ENCODE measurements at places on chromosomes 6 and 20.
A peak's percentile ranks its signal among the peaks of the same experiment; 100 is the strongest.

GRCh38 chr20:9532069-9532838, 17.9 kb downstream of the LAMP5 start:
- peak; percentile 6 for DNase-seq

DNA sequence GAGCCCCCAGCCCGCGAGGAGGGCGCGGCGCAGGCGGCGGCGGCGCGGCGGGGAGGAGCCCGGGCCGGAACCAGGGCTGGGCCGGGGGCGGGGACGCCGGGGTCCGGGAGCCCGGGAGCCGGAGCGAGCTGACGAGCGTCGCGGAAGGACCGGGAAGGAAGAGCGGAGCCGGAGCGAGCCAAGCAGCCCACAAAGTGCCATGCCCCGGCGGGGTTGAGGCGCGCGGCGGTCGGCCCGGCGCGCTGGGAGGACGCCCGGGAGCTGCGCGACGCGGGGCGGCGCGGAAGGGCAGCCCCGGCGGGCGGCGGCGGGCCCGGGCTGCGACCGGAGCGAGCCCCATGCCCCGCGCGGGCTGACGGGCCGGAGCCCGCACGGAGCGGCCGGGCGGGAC, 289 bp downstream of the FOXP4 start:
- no peak for DNase-seq

DNA sequence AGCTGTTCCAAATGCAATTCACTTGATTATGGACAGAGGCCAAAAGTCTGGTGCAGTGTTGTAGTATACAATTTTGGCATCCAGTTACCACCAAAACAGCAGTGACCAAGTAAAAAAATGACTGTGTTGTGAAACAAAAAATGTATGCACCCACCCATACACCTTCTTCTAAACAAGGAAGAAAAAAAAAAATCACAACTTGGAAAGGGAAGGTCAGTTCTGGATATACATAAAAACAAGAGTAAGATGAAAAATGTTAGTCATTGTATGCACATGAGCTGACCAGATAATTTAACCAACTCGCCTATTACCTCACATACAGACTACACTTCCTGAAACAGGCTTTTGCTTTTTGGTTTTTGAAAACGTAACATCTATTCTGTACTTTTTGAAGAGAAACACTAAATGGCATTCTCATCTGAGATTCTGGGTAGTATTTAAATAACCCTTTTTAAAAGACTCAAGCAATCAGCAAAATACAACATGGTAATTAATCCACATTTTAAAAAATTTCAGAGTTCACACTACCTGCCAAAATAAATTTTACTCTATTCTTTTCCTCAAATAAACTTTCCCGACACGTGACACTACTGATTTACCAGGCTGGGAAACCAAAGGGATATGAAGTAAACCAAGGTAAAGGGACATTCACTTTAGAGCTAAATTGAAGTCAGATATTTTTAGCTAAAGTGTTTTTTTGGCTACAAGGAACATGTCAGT, 141.6 kb upstream of the SHLD1 start:
- DNase-seq = peak; percentile 54

DNA sequence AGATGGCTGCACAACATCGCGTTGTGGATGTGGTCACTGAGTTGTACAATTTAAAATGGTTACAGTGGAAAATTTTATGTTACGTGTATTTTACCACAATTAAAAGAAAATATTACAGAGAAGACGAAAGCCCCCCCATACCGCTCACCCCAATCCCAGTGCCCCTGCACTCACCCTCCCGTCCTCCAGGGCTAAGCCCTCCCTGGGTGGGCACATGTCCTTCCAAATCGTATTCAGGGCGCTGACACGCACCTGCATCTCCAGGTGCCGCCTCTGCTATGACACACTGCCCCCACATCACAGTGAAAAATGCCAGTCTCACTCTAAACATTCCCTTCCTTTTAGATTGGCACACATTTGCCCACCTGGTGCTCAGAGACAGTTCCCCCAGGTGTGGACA, 49.4 kb downstream of the PSMG4 start:
- no peak for DNase-seq

DNA sequence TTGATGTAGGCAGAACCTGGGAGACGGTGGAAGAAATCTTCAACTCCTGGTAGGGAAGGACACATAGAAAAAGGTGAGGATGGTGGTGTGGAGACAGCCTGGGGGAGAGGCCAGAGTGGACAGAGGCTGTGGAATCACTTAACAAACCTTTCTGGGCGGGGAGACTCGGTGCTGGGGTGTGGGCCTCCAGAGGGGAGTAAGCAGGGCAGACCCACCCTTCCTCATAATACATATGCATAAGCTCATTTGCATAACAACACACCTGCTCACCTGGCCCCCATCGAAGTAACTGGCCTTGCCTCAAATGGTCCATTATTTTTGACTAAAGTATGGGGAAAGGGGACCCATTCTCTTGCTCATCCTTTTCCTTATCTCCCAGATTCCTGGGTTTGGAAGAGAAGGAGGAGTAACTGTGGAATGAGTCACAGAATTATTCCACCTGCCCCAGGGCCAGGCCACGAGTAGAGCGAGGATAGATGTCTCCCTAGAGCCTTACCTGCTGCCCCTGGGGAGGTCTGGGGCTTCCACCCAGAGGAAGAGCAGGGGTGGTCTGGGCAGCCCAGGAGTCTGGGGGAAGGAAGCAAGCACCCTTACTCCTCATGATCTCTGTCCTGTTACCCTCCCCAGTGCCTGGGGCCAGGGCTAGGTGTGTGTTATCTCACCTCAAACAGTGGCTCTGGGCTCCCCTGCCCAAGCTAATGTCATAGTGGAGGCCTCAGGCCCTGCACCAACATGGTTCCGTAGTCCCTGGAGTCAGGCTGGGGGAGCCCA, 10.7 kb upstream of the VEGFA start:
- no peak for DNase-seq

DNA sequence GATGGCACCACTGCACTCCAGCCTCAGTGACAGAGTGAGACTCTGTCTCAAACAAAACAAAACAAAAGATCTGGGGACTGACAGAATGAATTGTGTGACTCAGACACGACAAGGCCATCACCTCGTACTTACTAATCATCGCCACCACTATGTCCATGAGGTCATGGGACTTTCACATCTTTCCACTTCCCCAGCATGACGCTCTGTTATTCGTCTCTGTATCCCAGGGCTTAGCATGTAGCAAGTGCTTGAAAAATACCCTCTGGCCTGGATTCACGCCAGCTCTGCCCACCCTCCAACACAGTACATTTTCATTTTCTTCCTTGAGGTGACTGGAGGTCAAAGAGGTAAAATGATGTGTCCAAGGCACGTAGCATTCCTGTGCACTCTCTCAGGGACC, 27.8 kb downstream of the FGD2 start:
- DNase-seq = peak; percentile 47

- DNase-seq = no peak
Observed at GRCh38 chr20:8094415-8094818, 37.6 kb upstream of the PLCB1 start.

DNA sequence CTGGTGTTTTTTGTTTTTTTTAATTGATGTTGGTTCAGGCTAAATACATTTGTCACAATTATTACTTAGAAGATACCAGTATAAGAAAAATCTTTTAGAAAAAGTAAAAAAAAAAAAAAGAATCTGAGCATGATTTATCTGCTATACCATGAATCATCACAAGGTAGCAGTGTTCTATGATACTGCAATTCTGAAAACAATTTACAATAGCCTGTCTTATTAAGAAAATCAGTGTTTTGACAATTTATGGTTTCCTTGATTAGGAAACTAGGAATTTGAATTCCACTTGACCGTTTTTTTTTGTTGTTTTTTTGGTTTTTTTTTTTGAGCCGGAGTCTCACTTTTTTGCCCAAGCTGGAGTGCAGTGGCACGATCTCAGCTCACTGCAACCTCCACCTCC, 9.3 kb upstream of the MAK start:
- DNase-seq = peak; percentile 34

- DNase-seq = no peak
Observed at GRCh38 chr20:1897965-1898464, 2.8 kb downstream of the SIRPA start.

- no peak for DNase-seq
Observed at GRCh38 chr6:138307352-138307751, 70.4 kb upstream of the SMIM28 start.

GRCh38 chr6:83062225-83062624, 3.4 kb downstream of the UBE3D start:
- peak; percentile 60 for DNase-seq

- no peak for DNase-seq
Observed at GRCh38 chr6:36720251-36721141, 22.9 kb downstream of the RAB44 start.

DNA sequence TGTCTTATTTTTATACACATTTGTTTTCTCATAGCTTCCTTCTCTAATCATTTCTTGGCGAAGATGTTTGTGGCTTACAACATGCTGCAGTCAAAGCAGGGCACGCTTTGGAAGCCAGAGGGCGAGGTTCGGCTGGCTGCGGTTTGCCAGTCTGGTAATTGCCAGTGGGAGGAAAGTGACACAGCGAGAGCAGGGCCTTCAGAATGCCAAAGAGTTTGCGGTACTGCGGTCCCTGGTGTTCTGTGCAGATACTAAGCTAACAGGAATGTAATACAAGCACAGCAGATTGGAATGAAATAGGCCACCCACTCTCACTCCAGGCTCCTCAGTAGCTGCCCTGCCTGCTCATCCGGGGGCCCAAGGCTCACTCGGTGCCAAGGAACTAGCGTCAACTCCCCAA, 58.7 kb upstream of the TGM3 start:
- peak; percentile 95 for DNase-seq

DNA sequence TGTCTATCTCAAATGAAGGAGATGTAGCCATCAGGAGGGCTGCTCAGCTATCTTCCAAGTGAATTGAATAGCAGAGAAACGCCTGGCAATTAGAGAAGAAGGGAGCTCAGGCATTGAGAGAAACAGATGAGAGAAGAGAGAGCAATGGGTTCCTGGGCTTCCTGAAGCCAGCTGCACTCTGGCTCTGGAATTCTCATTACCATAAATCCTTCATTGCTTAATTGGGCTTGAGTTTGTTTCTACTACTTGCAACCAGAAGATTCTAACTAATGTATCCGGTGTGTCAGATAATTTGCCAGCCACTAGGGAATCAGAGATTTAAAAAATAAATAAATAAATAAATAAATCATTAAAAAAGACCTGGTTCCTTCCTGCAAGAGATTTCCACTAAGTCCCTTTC, 25.0 kb upstream of the CDKAL1 start:
- no peak for DNase-seq

- peak; percentile 4 for DNase-seq
Observed at GRCh38 chr6:88629838-88630494, 333.5 kb downstream of the RNGTT start.

DNA sequence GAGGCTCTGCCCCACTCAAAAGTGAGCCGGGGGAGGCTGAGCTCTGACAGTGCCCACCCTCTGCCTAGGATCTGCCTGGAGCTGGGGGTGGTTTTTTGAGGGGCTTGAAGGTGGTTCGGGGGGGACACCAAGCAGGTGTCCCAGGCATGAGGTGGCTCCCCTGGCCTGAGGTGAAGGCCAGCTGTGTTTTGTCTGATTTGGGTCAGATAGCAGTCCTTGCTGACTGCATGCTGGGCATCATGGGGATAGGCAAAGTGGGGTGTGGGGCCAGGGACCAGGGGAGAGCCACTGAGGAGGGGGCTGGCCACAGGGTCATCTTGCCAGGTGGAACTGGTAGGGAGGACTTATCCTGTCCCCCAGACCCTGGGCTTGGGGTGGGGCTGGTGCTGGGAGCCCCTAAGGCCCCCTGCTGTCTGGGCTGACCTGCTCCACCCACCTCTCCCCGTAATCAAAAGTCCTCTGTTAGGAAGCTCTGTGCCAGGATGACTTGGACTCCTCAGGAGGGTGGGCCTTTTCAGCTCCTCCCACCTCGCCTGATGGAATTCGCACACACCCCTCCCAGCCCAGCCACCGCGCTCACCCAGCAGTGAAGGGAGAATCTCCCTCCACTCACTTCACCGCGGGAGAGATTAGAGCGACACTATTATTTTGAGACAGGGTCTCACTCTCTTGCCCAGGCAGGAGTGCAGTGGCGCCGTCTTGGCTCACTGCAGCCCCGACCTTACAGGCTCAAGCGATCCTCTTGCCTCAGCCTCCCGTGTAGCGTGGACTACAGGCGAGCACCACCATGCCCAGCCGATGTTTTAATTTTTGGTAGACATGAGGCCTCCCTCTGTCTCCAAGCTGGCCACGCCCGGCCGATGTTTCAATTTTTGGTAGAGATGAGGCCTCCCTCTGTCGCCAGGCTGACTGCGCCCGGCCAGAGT, 1.5 kb upstream of the COL9A3 start:
- peak; percentile 56 for DNase-seq

- DNase-seq = no peak
Observed at GRCh38 chr6:79374308-79374707, 139.8 kb upstream of the HMGN3 start.

- DNase-seq = no peak
Observed at GRCh38 chr20:23623666-23624323, 14.0 kb downstream of the CST3 start.

DNA sequence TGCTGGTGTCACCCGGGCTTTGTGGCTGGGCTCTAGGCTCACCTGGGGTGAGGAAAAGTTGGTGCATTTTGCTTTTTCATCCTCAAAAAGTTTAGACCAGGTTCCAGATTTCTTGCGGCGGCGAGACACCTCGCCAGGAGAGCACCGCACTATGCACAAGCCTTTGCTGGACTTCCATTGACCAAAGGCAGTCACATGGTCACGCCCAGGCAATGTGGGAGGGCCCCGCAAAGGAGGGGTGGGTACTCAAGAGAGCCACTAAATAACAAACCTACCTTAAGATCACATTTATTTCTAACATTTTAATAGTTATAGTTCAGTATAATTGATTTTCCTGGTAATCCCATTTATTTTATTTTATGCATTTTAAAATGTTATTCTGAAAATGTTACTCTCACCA, 3.0 kb upstream of the KIF16B start:
- DNase-seq = no peak

DNA sequence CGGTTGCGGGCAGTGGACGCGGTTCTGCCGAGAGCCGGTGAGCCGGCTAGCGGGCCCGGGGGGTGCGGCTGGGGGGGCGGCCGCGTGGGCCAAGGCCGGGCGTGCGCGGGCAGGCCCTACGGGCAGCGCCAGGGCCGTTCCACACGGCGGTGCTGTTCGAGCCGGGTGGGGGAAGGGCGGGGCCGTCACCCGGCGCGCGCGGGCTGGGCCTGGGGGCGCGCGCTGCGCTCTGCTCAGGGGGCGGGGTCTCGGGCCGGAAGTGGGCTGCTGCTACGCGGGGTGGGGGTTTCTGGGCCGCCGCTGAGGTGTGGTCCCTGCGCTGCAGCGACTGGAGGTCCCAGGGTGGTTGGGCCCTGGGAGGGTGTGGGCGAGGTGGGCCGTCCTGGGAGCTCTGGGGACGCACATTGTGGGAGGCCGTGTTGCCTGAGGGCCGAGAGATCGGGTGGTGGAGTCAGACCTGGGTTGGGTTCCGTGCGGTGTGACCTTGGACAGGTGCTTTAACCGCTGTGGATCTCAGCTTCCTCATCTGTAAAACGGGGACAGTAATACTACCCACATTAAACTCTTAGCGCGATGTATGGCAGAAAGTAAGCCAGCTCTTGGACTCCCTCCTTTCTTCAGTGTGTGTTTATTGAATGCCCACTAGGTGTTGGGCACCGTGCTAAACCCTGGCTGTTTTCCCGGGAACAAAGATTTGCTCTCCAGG, 391 bp downstream of the MAPRE1 start:
- DNase-seq = peak; percentile 71
